ENCODE measurements at places on chromosomes 6 and 20.

- no peak for DNase-seq
These were observed 50.7 kb downstream of the MRPL14 start for GRCh38 chr6:44076356-44077213.

DNA sequence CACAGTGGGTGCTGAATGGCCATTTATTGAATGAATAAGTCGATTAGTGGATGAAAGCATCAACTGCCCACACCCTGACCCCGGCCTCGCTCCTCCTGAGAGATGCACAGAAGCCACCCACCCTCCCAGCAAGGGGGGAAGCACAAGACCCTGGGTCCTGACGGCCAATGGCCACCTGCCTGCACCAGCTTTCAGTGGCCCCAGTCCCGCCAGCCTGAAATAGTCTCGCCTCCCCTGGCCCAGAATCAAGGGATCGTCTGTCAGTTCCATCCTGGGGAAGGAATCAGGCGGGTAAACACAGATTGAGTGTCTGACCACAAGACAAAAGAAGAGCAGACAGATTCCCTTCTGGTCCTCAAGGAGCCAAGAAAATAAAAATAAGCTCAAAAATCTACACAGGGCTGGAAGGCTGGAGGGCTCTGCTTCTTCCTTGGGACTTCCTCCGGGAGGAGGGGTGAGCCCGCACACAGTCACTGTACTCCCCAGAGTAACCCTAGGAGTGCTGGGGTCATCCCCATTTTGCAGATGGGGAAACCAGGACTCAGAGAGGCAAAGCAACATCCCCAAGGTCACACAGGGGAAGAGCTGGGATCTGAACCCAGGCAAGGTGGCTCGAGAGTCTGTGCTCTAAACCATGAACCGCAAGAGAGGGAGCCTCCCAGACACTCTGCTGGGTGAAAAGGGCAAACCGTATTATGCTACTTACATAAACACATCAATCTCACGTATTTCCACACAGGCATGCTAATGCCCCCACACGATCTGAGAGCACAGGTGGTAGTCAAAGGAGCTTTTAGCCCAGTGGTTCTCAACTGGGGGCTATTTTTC is 7.8 kb downstream of the PREX1 start:
- no peak for DNase-seq

DNA sequence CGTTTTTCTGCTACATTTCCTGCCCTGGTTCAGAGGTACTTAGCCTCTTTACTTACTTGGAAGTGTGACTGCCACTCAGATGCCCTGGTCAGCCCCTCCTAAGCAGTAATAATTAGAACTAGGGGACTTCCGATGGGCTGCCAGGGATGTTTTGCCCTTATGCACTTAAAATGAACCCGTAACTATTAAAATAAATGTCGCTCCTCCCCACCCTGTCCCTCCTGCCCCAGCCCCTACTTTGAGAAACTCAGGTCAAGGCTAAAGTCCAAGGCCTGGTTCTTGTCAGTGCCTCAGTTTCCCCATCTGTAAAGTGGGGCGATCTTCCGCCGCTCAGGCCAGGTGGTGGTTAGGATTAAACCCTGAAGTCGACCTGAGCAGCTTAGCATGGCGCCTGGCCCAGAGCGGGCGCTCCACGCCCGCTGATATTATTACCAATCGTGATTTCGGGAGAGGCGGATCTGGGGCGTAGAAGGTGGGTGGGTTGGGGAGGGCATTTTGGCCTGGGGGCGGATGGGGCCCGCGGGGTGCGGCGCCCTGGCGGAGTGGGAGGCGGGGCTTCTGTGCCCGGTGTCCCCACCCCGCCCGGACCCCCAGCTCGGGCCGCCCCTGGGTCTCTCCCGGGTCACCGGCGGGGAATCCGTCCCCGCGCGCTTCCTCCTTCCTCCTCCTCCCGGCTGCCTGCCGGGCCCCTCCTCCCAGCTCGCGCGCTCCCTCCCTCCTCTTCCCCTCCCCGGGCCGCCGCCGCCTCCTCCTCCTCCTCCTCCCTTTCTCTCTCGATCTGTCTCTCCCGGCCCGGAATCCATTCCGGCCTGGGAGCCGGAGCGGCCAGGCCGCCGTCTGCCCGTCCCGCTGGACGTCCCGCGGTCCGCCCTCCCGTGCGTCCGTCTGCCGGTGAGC is at the start of gene SRC:
SRC (plus strand) TSS at position 802 of the 897 bp plus-strand sequence. CDS start 38,014 bp downstream, outside the sequence.
- DNase-seq: peak; percentile 62

GRCh38 chr6:24060982-24061754 is 64.8 kb upstream of the NRSN1 start:
- DNase-seq: no peak

DNA sequence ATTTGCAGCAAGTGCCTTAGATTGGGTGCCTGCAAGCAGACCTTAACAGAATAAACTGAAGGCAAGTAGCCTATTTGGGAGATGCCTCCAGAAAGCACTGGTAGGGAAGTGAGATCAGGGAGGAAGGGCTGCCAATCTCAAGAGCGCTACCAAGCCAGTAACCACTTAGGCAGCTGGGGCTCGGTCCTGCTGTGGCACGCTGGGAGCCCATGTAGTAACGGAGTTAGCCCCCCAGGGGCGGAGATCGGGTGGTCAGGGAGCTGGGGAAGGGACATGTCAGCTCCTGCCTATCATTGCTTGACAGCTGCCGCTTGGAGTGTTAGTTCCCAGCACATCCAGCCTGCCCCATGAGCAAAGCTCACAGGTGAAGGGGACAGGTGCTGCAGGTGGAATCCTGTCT is 127.0 kb downstream of the CEBPB start:
- no peak for DNase-seq

- DNase-seq: no peak
These were observed 54.4 kb downstream of the GNAS start for GRCh38 chr20:58906894-58907293.

DNA sequence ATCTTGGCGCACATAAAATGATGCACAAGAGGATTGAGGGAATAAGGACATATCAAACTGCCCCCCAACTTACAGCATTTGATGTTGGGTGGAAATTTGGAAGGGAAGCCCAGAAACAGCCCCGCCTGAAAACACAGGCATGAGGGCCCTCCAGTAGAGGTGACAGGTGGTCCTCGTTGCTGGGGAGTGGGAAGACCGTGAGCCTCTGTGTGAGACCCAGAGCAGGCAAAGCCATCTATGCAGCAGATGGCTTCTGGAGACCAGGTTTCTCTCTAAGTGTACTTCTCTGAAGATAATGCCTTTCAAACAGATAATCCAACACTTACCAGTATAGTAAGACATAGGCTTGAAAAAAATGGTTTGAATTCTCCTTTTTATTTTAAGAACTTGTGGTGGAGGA is 132.2 kb upstream of the INSM1 start:
- no peak for DNase-seq

Data from stimulated activated naive CD8-positive, alpha-beta T cell treated with anti-CD3 and anti-CD28 coated beads, Interleukin-15, Interleukin-2, amounts not matched to agents 100 U/mL and 50 U/mL, for 24 hours (primary cell).